ENCODE measurements at places on chromosomes 3 and 15.

DNA sequence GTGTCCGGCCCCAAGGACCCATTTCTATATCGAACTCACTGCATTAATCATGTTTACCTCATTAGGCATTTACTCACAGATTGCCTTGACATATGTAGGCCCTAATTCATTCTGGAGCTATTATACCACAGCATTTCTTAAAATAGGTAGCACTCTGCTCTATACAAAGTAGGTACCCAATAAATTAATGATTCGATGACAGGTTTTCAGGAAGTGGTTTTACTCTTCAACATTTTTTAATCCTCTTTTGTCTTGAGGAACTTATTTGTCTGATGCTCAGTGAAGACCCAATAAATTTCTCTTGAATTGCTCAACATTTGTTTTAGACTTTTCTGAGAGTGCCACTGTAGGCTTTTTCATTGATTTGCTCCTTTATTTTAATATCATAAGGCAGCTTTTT, 12.1 kb downstream of the TGFBR2 start:
- DNase-seq, result no peak

DNA sequence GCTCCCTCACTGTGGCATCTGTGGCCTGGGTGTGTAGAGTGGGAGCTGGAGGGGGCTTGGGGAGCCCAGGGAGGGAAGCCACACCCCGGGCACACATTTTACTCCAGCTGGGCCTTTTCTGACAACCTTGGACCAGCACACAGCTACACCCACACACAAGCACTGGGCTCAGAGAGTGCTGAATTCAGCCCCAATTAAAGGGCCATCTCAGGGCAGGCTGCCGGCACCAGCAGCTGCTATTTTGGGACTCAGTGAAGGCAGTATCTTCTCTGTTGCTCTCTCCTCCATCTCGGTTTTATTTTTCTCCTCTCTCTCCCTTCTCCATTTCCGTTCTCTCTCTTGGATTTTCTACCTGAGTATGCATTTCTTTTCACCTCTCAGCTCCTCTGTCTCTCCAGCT, 19.1 kb upstream of the TBC1D21 start:
- no peak for DNase-seq

DNA sequence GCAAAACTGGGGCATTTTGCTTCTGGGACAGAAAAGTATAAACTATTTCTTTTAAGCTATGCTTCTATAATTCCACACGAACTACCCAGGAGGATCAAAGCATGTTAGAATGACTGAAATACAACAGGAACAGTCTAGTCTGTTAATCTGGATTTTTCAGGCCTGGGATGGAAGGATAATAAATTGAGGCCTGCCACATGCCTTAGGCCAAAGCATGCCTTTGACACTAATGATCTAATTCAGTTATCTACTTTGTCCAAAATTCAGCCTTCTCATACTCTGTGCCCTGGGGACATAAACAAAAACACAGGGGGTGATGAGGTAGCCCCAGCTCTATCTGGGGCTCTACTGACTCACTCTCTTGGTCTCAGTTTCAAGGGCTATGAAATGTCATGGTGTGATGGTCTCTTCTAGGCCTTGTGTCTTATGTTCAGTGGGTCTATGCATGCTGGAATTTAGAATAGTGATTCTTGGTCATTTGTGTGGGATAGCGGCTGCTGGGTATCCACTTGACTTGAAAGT, 32.5 kb downstream of the GAP43 start:
- no peak for DNase-seq

DNA sequence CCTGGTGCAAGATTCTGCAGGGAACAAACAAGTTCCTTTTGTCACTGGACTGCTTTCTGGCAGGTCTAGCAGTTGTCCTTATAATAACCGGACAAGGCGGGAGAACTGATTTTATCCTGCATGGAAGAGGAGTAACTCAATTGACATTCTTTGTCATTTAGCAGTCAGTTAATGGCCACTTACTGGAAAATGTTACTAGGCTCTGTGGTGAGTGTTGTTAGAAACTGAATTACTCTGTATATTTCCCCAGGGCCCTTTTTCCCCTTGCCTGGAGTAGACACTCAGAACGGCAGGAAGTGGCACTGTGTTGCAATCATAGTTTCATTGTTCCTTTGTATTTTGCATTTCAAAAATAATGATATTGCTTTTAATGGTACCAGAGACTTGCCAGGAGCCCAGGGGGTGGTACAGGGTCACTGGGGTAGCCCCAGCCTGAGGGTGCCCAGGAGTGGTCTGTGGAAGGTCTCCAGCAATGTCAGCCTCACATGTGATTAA, 318.6 kb upstream of the LRRFIP2 start:
- no peak for DNase-seq

GRCh38 chr3:11291808-11292207, 19.6 kb downstream of the ATG7 start:
- DNase-seq, result no peak

- no peak for DNase-seq
Observed at GRCh38 chr15:101062063-101062462, 142.9 kb downstream of the LRRK1 start.

GRCh38 chr3:72280876-72281275, 495.9 kb upstream of the PROK2 start:
- no peak for DNase-seq

- DNase-seq, result no peak
Observed at GRCh38 chr3:73618461-73618860, 6.3 kb downstream of the PDZRN3 start.

- DNase-seq, result no peak
Observed at GRCh38 chr3:52232279-52233107, 6.5 kb downstream of the TWF2 start.

GRCh38 chr3:143596957-143597642, 251.2 kb downstream of the SLC9A9 start:
- DNase-seq, result no peak

GRCh38 chr3:147409143-147410115, at the start of gene ZIC1:
Gene ZIC1, plus strand, starts transcription at chr3:147409365. Its CDS starts 748 bp downstream, at chr3:147410113.
- DNase-seq, result no peak

DNA sequence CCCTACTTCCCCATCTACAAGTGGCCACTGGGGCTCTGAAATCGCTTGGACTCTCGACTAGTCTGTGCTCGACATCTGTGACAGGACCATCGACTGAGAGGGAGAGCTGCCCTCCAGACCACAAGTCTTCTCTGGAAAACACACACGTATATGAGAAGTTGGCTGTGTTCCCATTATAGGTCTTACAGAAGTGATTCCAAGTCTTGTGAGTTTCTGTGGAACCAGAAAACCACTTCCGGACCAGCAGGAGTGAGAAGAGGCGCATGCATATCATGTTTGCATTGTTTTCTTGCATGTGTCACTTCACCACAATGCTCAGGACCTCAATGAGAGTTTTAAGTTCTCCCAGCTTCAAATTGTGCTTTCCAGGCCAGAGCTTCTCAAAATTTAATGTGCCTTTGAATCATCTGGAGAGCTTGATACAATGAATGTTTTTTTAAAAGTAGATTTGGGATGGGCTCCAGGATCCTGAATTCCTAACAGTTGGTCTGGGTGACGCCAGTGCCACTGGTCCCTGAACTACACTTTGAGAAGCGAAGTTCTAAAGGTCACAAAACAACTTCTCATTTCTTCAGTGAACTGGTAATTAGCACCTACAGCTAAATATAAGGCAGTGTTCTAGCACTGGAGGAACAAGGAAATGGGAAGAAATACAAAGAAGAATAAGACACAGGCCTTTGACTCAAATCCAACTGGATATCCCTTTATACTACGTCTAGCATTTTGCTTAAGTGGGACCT, 15.7 kb downstream of the LIPC start:
- DNase-seq, result no peak

GRCh38 chr3:107910713-107911259, 180.0 kb downstream of the CD47 start:
- DNase-seq, result no peak

DNA sequence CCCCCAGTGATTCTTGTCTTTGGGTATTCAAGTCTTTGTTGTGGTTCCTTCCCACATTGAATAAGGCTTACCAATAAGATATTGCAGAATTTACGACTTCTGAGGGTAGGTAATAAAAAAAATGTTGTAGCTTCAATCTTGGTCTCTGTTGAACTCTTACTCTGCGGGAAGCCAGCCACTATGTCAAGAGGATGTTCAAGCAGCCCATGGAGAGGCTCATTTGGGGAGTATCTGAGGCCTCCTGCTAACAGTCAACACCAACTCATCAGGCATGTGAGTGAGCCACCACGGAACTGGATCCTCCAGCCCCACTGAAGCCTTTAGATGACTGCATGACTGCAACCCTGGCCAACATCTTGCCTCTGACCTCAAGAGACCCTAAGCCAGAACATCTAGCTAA, 3.2 kb upstream of the TBC1D23 start:
- no peak for DNase-seq

DNA sequence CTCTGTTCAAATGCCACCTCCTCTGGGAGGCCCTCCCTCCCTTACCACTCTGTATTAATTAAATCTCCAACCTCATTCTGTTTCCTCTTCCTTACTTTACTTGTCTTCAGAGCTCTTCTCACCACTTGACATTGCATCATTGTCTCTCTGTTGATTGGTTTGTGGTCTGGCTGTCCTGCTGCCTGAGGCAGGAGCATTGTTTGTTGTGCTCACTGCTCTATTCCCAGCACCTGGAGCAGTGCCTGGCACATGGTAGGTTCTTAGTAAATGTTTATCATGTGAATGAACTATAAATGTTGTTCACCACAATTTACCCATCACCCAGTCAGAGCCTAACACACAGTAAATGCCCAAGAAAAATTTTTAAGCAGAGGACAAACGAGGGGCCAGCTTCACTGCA, 6.7 kb upstream of the BFSP2 start:
- DNase-seq, result no peak

DNA sequence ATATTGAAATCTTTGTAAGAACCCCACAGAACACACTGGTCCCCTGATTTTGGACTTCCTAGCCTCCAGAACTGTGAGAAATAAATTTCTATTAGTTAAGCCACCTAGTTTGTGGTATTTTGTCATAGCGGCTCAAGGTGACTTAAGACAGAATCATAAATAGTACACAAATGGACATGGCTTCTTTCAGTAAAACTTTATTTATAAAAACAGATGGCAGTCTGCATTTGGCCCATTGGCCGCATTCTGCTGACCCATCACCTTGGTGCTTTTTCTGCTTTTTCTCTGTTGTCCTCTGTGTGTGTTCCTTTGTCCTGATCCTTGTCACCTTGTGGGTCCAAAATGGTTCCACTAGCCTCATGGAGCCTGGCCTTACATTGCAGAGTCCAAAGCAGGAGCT, 363.6 kb downstream of the PTPRG start:
- DNase-seq, result no peak

DNA sequence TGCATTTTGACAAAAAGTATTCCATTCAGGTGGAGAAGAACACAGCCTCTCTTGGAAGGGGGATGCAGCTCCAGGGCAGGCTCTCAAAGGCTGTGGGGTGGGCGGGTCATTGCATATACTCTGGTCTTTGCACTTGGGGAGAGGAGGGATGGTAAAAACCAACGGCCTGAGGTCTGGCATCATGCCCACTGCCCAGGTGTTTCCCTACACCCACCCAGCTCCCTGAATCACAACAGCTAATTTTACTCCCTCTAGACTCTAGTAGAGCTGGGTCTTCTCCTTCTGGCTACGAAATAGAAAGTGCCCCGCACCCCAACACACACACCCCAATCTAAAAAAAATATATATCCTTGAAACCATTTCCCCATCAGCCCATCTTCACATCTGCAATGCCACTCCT, 1.0 kb downstream of the MYLK start:
- DNase-seq, result no peak

GRCh38 chr15:85960381-85960780, 119.3 kb upstream of the AGBL1 start:
- no peak for DNase-seq

- DNase-seq, result no peak
Observed at GRCh38 chr3:157746391-157746790, 243.2 kb upstream of the VEPH1 start.

DNA sequence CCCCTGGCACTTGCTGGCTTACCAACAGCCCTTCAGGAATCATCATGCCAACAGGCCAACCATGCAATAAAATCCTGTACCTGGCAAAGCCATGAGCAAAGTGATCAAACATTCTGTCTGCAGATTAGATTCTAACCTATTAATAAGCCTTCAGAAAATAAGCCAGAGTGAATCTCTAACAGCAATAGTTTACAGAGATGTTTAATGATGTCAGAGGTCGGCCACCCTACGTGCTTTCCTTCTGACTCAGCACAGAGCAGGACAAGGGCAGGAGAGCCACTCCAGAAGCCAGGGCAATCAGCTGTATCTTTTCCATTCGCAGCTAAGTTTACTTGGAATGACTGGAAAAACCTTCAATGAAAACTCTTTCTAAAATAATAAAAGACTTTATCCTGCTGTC, 13.1 kb downstream of the COL8A1 start:
- DNase-seq, result no peak

GRCh38 chr3:11544412-11545181, 99.1 kb downstream of the VGLL4 start:
- DNase-seq, result no peak

DNA sequence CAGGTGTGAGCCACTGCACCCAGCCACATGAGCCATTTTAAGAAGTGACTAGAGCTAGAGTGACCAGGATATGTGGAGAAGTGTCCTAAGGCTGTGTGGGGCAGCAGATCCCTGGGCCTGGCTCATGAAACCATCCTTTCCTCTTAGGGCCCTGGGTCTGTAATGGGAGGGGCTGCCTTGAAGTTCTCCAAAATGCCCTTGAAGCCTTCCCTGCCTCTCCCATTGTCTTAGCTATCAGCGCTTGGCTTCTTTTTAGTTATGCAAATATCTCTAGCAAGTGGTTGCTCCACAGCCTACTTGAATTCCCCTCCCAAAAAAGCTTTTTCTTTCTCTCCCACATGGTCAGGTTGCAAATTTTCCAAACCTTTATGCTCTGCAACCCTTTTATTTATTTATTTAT, 112.4 kb upstream of the SPATA16 start:
- DNase-seq, result no peak

GRCh38 chr3:15989419-15989818, 185.1 kb upstream of the GALNT15 start:
- DNase-seq, result no peak

DNA sequence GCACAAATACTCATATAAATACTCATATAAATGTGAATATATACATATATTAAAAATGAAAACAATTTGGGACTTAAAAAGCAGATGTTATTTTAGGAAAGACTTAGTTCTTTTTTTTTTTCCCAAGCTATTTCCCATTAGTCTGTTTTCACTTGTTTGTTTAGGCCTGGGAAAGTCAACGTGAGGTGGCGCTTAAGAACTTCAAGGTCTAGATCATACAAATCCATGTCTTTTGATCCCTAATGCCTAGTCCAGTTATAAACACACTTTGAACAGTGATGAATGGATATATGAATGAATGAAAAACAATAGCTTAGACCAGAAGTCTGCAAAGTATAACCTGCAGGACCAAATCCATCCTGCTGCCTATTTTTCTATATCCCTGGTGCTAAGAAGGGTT, 224.5 kb downstream of the CGGBP1 start:
- DNase-seq, result no peak
